ENCODE measurements at places on chromosomes 1 and 21. TPM values are rescaled to one million over a fixed set of nuclear protein-coding genes. Genes with fewer than 3 reads are reported as not detected.

IL19 gene
- total RNA-seq: not detected

LCE1B gene
- 0.74 TPM for total RNA-seq

KCNJ9 gene
- total RNA-seq: not detected

NEGR1 gene
- total RNA-seq: not detected

ANXA9 gene
- total RNA-seq: not detected

COL16A1 gene
- 3.9 TPM for total RNA-seq

ZC3H11A gene
- total RNA-seq: 59.2 TPM

VASH2 gene
- total RNA-seq: 29.2 TPM

SESN2 gene
- 21.7 TPM for total RNA-seq

LORICRIN gene
- not detected for total RNA-seq

RTCA gene
- total RNA-seq: 37.3 TPM

PIK3R3 gene
- total RNA-seq: 27.0 TPM

RAB25 gene
- 0.36 TPM for total RNA-seq

SH2D5 gene
- total RNA-seq: 0.56 TPM

TCEA3 gene
- total RNA-seq: not detected

SLC19A1 gene
- 49.7 TPM for total RNA-seq

KCNE2 gene
- total RNA-seq: not detected

HFM1 gene
- not detected for total RNA-seq

IQCC gene
- total RNA-seq: 2.9 TPM

DIPK1A gene
- 8.1 TPM for total RNA-seq

GCSAML gene
- total RNA-seq: not detected

TNFRSF18 gene
- total RNA-seq: 6.3 TPM

KRTAP12-2 gene
- not detected for total RNA-seq

IKBKE gene
- total RNA-seq: 30.0 TPM

ERG gene
- total RNA-seq: not detected

KCNA10 gene
- total RNA-seq: not detected

LYSMD1 gene
- 8.0 TPM for total RNA-seq

CACNA1S gene
- total RNA-seq: not detected

ADPRS gene
- total RNA-seq: 37.3 TPM

CELSR2 gene
- 0.19 TPM for total RNA-seq

HCRTR1 gene
- total RNA-seq: not detected

GPATCH3 gene
- total RNA-seq: 13.4 TPM

SCMH1 gene
- 27.5 TPM for total RNA-seq

HSPA6 gene
- 1.6 TPM for total RNA-seq

CD1D gene
- total RNA-seq: 0.72 TPM

SYT2 gene
- total RNA-seq: not detected

HRNR gene
- total RNA-seq: not detected

CFHR1 gene
- total RNA-seq: not detected

NBPF3 gene
- 4.0 TPM for total RNA-seq

SPRR1B gene
- total RNA-seq: not detected

OR10K2 gene
- total RNA-seq: not detected

CFAP74 gene
- total RNA-seq: not detected

GNB1 gene
- total RNA-seq: 324 TPM

CDC7 gene
- 23.0 TPM for total RNA-seq

CHIT1 gene
- 1.1 TPM for total RNA-seq

PADI3 gene
- not detected for total RNA-seq

BLACAT1 gene
- total RNA-seq: 0.21 TPM

SPRR4 gene
- not detected for total RNA-seq

MCOLN2 gene
- total RNA-seq: 103 TPM

OR6K3 gene
- total RNA-seq: not detected

KRTAP19-1 gene
- not detected for total RNA-seq

GJA4 gene
- total RNA-seq: 0.18 TPM

ZNF697 gene
- 4.8 TPM for total RNA-seq

LHX8 gene
- not detected for total RNA-seq

TMPRSS3 gene
- 1.2 TPM for total RNA-seq

LCE2C gene
- total RNA-seq: not detected
